ENCODE measurements at places on chromosomes 3 and 15.

- no peak for DNase-seq
Measured at GRCh38 chr3:144105542-144105941, 133.9 kb downstream of the DIPK2A start.

- DNase-seq, result no peak
Measured at GRCh38 chr3:178350763-178351162, 185.5 kb upstream of the KCNMB2 start.

DNA sequence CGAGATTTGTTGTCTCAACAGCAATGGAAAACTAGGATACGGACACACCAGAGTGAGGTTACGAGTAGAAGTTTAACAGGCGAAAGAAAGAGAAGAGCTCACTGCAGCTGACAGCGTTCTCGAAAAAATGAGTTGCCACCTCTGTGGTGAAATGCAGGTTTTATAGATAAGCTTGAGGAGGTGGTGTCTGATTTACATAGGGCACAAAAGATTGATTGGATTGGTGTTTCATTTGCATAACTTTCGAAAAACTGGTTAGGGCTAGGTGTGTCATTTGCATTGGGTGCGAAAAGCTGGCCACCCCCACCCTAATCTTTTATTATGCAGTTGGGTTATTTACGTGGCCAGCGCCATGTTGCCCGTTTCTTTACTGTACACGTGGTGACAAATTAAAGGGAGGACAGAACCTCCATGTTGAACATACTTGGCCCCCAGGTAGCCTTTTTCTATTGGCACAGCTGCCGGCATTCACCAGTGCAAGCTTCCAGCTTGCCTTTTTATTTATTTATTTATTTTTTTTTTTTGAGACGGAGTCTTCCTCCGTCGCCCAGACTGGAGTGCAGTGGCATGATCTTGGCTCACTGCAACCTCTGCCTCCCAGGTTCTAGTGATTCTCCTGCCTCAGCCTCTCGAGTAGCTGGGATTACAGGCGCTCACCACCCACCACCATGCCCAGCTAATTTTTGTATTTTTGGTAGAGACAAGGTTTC is 8.3 kb downstream of the IFT122 start:
- no peak for DNase-seq

DNA sequence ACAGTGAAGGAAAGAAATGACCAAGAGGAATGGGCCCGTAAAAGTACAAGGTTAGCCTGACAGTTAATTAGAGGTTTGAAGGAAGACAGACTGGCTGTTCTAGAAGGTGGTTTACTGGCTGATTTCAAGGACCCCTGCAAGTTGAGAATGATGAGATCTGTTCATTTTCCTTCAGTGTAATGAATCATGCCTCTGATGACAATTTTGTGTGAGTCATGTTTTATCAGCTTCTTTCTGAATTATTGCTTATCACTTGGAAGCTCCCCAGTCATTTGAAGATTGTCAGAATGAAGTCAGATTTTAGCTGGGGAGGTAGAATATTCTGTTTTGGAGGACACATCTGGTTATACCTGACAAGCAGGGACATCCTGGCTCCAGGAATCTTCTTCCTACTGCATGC is 50.6 kb downstream of the DRD3 start:
- no peak for DNase-seq

DNA sequence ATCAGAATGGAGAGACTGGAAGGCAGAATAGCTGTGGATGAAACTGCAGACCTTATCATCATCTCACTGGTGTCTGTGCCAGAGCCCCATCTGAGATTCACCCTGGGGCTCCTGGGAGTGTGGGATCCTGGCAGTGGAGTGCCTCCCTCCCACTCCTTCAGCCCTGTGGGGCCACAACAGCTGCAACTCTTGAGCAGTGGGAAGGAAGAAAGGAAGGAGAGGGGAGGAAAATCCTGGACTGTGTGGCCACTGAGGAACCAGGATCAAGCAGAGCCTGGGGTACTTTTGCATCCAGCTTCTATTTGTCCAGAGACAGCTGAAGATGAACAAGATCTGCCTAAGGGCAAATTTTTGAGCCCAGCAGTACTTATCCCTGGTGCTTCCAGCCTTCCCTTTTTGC is 13.1 kb upstream of the ALDH1A2 start:
- no peak for DNase-seq

- no peak for DNase-seq
Measured at GRCh38 chr3:140185375-140185774, 250.4 kb downstream of the CLSTN2 start.

GRCh38 chr15:68407886-68408881 is 23.8 kb downstream of the ITGA11 start:
- no peak for DNase-seq

DNA sequence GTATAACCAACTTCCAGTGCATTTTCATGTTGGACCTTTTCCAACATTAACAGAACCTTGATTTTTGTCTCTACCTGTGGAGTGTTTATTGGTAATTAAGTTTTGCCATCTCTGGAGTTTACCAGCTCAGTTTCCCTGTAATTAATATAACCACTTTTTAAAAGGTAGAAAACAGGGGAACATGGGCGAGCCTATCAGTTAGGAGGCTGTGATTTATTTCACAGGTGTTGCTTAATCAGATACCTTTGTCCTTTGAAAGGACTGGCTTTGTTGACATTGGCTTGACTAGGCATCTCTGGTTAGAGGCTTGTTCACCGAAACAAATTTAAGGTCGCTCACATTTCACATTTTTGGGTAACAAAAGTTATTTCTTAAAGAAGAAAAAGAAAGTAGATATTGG is 622 bp downstream of the NAALADL2 start:
- no peak for DNase-seq

DNA sequence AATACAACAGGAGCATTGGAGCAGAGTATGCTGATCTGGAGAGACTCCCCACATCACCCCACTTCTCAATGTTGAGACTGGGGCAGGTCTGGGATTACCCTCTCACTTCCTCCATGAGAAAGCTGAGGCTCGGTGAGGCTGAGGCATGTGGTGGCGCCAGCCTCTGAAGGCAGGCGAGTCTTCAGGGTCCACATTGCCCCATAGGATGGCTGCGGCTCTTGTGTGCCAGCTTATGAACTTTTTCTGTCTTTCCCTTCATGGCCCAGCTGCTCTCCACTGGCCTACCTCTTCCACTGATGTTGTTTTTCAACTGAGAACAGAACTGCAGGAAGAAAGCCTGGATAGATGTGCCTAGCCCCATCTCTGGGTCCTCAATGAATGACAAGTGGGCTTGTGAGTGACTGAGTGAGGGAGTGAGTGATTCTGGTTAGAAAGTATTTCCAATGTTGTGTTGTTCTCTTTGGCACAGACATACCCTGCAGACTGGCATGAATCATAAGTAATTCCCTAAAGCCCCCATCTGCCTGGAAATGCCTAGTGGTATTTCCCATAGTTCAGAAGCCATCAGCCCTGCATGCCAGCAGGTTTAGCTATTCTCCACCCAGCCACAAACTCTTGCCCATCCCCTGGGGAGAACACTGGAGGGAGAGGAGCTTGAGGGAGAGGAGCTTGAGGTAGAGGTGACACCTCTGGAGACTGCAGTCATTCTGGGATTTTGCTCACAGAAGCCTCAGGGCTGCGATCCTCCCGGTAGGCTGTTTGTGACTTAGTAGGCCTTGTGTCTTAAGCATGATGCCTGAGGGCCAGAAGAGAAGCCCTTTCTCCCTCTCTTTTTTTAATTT is 56.9 kb downstream of the AMOTL2 start:
- DNase-seq, result no peak

GRCh38 chr3:15633159-15633558 is 31.6 kb downstream of the BTD start:
- no peak for DNase-seq

- DNase-seq, result no peak
Measured at GRCh38 chr3:157128771-157129681, 30.9 kb downstream of the CCNL1 start.

- no peak for DNase-seq
Measured at GRCh38 chr15:67024314-67024997, 40.9 kb upstream of the SMAD3 start.

DNA sequence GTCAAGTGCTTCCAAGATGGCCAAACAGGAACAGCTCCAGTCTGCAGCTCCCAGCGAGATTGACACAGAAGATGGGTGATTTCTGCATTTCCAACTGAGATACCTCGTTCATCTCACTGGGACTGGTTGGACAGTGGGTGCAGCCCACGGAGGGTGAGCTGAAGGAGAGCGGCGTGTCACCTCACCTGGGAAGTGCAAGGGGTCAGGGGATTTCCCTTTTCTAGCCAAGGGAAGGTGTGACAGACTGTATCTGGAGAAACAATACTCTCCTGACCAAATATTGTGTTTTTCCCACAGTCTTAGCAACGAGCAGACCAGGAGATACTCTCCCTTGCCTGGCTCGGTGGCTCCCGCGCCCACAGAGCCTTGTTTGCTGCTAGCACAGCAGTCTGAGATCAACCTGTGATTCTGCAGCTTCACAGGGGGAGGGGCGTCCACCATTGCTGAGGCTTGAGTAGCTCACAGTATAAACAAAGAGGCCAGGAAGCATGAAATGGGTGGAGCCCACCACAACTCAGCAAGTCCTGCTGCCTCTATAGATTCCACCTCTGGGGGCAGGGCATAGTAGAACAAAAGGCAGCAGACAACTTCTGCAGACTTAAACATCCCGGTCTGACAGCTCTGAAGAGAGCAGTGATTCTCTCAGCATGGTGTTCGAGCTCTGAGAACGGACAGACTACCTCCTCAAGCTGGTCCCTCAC is 293.5 kb upstream of the SUCLG2 start:
- peak; percentile 22 for DNase-seq

DNA sequence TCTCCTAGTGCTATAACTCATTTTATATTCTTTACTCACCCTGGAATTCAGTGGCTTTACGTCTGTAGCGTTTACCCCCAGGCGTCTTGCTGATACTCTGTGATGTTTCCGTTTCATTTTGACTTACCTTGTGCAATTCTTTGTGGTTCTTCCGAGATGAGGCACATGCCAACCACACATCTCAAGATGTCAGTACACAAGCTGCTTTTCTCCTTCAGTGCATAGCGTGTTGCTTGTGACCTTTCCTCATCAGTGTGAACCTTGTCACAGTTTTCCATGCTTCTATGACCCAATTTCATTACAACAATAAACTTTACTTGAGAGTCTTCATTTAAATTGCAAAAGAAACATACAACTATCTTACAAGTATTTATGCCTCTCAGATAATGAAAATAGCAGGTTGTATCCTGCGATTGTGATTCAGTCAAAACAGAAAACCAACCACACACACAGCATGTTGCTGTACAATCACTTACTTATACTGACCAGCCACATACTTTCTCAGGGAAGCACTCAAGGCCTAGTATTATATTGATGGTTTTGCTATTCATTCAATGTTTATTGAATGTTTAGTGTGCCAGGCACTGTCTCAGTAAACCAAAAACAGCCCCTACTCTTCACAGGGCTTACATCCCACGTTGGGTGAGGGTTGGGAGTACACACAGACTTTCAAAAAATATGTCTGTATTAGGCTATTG is 4.6 kb upstream of the TBL1XR1 start:
- DNase-seq, result no peak

- no peak for DNase-seq
Measured at GRCh38 chr15:77416148-77416455, 3.8 kb downstream of the PEAK1 start.

- no peak for DNase-seq
Measured at GRCh38 chr15:60399931-60400330, 2.1 kb upstream of the ANXA2 start.

DNA sequence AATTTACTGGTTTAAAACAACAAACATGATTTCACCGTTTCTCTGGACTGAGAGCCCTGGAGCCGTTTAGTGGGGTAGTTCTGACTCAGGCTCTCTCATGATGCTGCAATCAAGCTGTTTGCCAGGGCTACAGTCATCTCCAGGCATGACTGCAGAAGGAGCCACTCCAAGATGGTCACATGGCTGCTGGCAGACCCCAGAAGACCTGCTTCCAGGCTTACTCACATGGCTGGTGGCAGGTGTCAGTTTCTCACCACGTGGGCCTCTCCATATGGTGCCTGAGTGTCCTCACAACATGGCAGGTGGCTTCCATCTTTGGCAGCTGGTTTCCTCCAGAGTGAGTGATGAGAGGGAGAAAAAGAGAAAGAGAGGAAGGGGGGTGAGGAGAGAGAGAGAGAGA is 378.3 kb upstream of the RGMA start:
- peak; percentile 60 for DNase-seq

DNA sequence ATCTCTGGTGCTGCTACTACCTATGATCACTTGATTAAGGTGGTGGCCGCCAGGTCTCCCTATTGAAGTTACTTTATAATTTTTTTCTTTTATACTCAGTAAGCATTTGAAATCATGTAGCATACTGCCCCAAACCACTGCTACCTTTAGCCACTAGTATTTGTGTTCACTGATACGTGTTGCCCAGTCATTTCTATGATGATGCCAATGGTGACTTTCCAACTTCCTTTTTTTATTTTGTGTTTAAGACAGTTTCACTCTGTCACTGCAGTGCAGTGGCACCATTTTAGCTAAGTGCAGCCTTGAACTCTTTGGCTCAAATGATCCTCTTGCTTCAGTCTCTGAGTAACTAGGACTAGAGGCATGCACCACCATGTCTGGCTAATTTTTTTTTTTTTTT is 598.2 kb downstream of the NAALADL2 start:
- DNase-seq, result no peak

GRCh38 chr15:84634228-84634837 is 19.8 kb downstream of the WDR73 start:
- no peak for DNase-seq

DNA sequence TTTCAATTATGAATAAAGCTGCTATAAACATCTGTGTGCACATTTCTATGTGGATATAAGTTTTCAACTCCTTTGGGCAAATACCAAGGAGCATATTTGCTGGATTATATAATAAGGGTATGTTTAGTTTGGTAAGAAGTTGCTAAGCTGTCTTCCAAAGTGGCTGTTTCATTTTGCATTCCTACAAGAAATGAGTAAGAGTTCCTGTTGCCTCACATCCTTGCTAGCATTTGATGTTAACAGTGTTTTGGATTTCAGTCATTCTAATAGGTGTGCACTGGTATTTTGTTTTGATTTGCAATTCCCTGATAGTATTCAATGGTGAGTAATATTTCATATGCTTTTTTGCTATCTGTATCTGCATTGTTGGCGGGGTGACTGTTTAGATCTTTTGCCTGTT is 120.7 kb upstream of the MDFIC2 start:
- DNase-seq, result no peak

- DNase-seq, result peak; percentile 11
Measured at GRCh38 chr15:74497584-74497983, 36.6 kb upstream of the UBL7 start.

All from NCI-H510A (cell line).